Stimulated activated naive CD8-positive, alpha-beta T cell treated with anti-CD3 and anti-CD28 coated beads, Interleukin-15, Interleukin-2, amounts not matched to agents 100 U/mL and 50 U/mL, for 24 hours (primary cell): ENCODE measurements at places on chromosomes 16 and 17.

DNA sequence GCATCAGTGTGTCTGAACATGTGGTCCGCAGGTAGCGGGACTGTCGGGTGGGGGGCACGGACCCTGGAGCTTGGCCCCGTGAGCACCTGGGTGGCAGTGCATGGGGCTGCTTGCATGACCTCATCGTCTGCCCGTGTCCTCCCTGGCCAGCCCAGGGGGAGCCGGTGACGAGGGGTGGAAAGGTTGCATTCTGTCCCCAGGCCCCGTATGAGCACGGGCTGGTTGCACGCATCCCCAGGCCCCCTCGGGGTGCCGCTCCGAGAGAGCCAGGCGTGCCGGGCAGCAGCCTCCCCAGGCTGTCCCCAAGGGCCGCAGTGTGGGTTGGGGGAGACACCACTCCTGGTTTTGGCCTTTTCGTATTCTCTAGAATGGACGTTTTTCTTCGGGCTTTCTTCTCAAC lies 29.9 kb downstream of the TSC2 start:
- DNase-seq: no peak

GRCh38 chr17:61088556-61088955 lies 311.1 kb upstream of the TBX2 start:
- DNase-seq: no peak

- DNase-seq: no peak
Measured at GRCh38 chr16:31071861-31072260, 2.2 kb downstream of the ZNF668 start.

DNA sequence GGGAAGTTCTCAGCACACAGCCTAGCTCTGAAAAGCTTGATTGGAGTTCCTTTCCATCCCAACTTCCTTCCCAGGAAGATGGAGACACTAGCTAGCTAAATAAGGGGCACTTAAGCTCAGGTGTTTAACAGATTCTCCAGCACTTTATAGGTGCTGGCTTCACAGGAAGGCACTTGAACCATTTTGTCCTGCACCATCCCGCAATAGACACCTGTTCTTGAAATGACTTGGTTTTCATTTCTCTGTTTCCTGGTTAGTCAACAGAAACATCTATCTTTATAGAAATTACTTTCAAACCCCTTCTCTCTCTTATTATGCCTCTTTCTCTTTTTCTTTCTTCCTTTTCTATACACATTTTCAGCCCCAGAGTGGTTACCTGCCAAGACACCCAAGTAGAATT lies 409.9 kb upstream of the ZFHX3 start:
- DNase-seq: no peak

DNA sequence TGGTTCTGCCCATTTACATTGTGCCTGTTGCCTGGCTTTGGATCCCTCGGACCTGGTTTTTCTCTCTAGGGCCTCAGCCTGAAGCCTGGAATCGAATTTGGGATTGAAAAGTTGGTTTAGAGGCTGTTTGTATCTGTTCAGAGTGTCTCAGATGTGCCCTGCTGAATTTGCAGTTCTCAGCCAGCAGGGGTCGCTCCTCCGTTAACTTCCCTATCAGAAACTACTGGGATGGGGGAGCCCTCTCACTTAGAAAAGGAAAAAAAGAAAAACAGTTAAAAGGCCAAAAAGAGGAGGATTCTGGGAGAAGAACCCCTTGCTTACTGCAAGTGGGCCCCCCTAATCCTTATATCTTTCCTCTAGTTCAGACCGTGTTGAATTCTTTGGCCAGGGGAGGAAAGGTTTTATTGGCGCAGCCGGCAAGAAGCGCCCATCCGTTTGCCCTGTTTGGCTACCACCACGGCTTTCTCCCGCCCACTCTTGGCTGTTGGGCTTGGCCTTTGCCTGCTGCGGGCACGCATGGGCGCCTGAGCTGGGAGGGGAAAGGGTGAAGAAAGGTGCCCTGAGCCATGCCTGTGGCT lies 8.7 kb downstream of the FZD2 start:
- DNase-seq: peak; percentile 28

GRCh38 chr17:8354236-8354635 lies 14.6 kb downstream of the ODF4 start:
- DNase-seq: no peak

GRCh38 chr16:526181-527014 lies 1.1 kb upstream of the CAPN15 start:
- DNase-seq: peak; percentile 37

GRCh38 chr17:62790564-62790986 lies 17.5 kb downstream of the MARCHF10 start:
- DNase-seq: no peak

GRCh38 chr17:41020336-41020735 lies 6.7 kb downstream of the KRTAP1-5 start:
- DNase-seq: no peak

DNA sequence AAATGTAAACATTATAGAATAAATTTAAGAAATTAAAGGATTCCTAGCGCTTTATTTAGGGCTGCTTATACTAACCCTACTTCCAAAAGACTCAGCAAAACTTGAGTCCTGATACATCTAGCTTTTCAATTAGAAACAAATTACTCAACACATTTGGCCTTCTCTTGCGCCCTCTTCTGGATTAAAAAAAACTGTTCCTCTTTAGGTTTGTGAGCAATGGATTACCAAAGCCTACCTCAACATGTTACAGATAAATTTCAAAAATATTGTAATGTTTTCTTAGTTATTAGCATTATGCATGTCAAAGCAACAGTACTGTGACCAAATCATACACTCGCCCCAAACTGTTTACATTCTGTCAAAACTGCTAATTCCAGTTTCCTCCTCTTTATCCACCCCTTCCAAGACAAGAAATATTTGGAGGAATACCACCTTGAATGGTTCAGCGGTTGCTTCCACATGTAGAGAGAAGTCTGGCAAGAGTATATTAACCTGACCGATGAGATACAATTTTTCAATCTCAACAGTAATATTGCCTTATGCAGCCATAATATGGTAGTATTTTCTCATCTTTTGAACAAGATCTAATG lies 2.7 kb downstream of the NUFIP2 start:
- no peak for DNase-seq

DNA sequence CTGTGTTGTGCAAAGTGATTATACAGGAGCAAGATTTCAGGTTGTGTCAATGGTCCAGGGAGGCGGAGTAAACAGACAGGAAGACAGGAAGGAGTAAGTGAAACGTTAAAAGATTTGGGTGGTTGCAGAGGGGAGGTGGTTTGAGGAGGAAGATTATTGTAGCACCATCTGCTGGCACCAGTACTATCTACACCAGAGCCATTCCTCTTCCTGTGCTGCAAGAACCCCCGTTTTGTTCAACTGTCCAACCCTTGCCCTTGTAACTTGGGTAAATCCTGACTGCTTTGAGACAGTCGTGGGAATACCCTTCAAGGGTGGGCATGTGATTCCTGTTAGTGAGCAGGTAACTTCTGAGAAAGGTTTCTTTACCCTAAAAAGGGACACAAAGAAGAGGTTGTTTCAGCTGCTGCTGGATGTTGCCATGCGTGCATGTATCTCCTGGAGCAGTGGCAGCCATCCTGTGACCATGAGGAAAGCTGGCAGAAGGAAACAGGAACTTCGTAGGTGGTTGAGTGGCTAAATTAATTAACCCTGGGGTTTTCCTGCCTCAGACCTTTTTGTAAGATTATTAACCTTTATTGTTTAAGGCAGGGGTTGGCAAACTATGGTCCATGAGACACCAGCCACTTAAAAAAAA lies 124.1 kb downstream of the PRKCA start:
- DNase-seq: peak; percentile 31

DNA sequence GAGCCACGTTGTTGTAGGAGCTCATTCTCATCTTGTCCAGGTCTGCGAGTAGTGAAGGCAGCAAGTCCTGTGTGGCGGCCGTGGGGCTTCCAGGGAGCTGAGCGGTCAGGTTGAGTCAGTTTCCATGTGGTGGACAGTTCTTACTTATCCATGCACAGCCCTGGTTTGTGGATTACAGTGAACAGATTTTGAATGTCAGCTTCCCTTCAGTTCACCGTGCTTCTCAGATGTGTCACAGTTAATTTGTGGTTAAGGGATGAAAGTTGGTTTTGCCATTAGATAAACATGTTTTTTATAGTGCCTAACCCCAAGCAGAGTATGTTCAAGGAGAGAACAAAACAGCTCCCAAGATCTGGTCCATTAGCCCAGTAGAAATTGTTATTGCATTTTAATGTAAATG lies 103.1 kb downstream of the RPTOR start:
- peak; percentile 37 for DNase-seq
